Activated gamma-delta T cell treated with anti-CD3 and anti-CD28 coated beads, Interleukin-2, amount 50 U/mL, for 16 hours (primary cell): ENCODE measurements at places on chromosomes 11 and 22.

- no peak for DNase-seq
These were observed 99.7 kb upstream of the SYT13 start for GRCh38 chr11:45385844-45386243.

DNA sequence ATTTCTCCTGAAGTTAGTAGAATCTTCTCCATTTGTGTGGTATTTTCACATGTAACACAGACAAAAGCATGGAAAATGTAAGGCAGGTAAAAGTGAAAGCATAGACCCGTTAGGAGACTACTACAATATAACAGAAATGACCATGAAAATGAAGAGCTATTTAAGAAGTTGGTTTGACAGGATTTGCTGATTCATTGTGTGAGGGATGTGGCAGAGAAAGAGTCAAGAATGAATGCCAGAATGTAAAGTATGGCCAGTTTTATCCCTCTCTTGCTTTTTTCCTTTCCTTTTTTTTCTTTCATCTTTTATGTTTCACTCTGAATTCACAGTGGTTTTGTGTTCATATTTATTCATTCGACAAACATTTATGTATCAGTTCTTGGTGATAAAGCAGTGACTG lies 115.9 kb downstream of the ARFGAP2 start:
- DNase-seq, result no peak

- no peak for DNase-seq
These were observed 26.1 kb downstream of the SHISAL1 start for GRCh38 chr22:44286646-44287045.

GRCh38 chr11:16785520-16786128 lies 47.2 kb downstream of the C11orf58 start:
- DNase-seq, result peak; percentile 32

DNA sequence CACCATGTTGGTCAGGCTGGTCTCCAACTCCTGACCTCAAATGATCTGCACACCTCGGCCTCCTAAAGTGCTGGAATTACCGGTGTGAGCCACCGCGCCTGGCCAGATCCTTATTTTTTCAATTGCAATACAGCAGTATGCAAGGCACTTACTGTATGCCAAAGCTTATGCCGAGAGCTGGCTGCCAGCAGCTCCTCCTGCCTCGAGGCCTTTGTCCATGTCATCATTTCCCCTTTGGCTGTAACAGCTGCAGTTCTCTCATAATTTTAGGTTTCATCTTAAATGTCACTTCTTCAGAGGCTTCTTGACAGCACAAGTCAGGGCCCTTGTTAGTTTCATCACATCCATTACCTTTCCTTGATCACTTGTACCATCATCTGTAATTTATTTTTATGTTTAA lies 1.5 kb upstream of the SREBF2 start:
- DNase-seq, result no peak

DNA sequence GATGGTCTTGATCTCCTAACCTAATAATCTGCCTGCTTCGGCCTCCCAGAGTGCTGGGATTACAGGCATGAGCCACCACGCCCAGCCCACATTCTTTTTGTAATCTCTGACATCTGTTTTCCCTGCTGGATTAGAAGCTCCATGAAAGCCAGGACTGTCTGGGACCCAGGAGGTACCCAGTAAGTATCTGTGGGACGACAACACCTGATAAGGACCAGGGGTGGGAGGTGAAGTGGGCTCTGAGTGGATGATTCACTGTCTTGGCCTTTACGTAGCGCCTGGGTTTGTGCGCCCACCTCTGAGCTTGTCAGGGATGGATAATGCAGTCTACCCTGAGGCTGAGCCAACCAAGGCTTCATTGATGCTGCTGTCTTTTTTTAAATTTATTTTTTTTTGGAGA lies 118.8 kb downstream of the ABTB2 start:
- no peak for DNase-seq

- DNase-seq, result no peak
These were observed 16.0 kb downstream of the RBM7 start for GRCh38 chr11:114416441-114416961.

DNA sequence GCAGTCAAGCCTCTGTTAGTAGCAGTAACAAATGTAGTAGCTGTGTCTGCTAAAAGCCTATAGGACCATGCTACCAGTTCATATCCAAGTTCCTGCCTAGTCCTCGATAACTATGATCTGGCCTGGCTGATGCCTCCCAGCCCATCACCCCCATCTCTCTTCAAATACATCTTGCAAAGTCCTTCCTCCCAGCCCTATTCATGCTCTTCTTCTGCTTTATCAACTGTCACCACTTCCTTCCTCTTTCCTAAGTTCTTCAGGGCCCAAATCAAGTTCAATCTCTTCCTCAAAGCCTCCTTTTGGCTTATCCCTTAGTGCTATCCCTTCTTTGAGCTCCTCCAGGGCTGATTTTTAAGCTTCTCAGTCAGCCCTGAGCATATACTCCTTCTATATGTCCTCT lies 150.9 kb upstream of the THY1 start:
- DNase-seq, result no peak

DNA sequence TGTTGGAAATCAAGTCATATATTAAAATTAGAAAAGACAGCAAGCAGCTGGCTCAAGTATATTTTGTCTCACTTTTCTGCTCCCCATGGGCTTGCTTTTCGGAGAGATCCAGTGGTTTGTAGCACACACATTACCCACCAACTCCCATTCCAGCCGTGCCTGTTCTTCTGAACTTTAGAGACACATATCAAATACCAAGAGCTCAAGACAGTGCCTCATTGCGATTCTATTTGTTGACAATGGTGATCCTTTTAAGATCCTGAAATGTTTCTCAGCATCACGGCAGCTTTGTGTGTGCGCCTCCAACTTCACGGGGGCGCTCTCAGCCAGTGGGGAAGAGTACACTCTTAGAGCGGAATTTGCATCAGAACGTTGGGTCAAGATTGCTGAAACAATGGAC lies 52.9 kb downstream of the BARX2 start:
- no peak for DNase-seq

DNA sequence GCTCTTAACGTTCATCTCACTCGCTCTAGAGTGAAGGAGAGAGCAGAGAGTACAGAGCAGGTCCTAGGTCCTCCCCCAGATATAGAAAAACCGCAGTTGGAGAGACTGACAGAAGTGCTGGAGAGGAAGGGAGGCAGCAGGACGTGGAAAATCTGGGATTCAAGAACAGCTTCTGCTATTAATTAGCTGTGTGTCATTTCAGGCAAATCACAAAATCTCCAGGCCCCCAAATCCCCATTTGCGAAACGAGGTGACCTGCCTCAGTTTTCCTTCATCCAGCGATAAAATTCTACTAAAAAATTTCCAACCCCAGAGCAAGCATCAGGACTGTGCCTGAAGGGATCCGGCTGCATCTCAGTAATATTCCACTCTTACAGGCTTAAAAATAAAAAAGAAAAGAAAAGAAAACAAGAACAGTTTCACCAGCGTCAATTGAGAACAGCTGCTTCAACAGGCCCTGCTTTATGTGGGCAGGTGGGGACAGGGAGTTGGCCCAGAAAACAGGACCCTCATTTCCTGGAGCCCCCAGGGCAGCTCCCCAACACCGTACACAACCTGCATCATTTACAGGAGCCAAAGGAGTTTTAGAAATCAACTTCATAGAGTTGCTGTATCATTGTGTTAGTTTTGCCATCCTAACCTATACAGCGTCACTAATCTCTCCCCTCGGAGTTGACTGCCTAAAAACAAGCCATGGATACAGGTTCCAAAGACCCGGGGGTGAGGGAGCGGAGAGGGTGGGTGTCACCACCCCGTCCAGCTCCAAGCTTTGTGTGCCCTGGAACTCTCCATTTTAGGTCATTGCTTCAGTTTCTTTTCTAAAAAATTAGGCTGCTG lies 2.3 kb upstream of the MALAT1 start:
- DNase-seq, result no peak

GRCh38 chr11:58268142-58268541 lies at the start of gene OR10W1:
Gene OR10W1 (minus strand): TSS chr11:58268260. CDS start chr11:58267858, 402 bp downstream.
- DNase-seq, result no peak

- peak; percentile 14 for DNase-seq
These were observed 35.5 kb downstream of the PIWIL4 start for GRCh38 chr11:94602430-94603372.

DNA sequence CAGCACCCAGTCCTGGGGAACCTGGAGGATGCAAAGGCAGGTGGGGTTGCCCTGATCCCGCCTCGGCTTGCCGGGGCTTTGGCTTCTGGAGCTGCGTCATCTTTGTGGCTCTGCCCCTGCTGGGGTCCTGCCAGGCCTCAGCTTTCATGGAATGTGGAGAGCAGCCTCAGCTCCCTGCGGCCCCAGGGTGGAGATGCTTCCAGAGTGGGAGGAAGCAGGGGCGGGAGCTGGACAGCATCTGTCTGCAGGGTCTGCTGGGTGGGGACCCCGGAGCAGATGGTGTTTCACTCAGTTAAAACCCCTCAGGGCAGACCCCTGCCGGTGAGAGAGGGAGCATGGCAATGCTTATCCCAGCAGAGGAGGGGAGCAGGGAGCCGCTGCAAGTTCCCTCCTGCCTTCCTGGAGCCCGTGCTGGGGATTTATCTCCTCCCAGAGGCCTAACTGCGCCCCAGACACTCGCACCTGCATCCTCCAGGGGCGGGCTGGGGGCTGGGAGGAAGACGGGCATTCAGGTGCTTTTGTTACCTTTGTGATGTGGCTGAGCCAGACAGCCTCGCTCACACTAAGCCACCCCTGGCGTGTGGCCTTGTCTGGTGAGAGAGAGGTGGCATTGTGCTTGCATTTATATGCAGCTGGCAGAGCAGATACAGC lies 15.7 kb downstream of the GRIK4 start:
- no peak for DNase-seq
